Osteoblast (primary cell): ENCODE measurements at places on chromosomes 11 and 22. TPM values are rescaled to one million over a fixed set of nuclear protein-coding genes. Genes with fewer than 3 reads are reported as not detected.

Gene FXYD2
- not detected in 2 replicates for total RNA-seq

DNA sequence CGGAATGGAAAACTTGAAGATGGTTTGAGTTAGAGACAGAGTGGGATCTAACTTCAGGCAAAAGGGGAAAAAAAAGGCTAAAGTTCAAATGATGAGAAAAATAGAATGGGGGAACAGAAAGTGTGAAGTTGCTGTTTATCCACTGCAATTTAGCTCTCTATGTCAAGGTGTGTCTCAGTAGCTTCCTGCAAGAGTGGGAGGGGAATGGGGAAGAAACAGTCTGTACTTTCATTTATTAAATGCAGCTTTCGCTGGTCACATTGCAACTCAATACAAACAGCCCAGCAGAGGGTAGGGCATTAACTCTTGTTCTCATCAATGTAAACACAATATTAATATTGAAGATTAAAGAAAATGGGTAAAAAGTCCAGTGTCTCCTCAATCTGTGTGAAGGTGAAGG, 214.7 kb upstream of the SYN3 start:
- H3K4me1 ChIP-seq: no peaks in the 10 kb centered on the region
- H3K4me3 ChIP-seq: no peak overlapping the region

DNA sequence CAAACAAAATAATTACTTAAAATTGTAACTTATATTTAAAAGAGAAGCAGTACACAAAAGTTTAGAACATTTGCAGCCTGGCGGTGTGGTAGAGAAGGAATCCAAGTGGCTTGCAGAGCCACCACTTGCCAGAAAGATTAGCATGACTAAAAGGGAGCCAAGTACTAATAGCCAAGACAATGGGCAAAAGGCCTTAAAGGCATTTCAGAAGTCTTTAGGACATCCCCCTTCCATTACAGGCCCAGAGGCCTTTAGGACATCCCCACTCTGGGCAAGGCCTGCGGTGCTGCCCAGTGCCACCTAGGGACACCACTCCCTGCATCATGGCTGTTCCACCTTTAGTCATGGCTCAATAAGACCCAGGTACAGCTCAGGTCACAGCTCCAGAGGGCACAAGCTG, 32.4 kb downstream of the TMEM225 start:
- no peaks in the 10 kb centered on the region for H3K27me3 ChIP-seq
- no peak for DNase-seq
- no peak overlapping the region for H3K27ac ChIP-seq
- no peaks in the 10 kb centered on the region for H3K4me1 ChIP-seq
- no peaks in the 10 kb centered on the region for H3K36me3 ChIP-seq

GRCh38 chr11:126109941-126110731, 47.5 kb upstream of the CDON start:
- H3K4me3 ChIP-seq: peak overlapping the region; percentile 13
- H3K27me3 ChIP-seq: no peaks in the 10 kb centered on the region
- H3K4me1 ChIP-seq: peaks cover 40% of the 10 kb centered on the region
- peak; percentile 94 for DNase-seq

GRCh38 chr11:77557553-77557952, 32.2 kb upstream of the AQP11 start:
- DNase-seq: no peak
- no peak overlapping the region for H3K4me3 ChIP-seq
- H3K36me3 ChIP-seq: no peaks in the 10 kb centered on the region
- no peaks in the 10 kb centered on the region for H3K27me3 ChIP-seq
- no peak overlapping the region for H3K27ac ChIP-seq
- peaks cover 13% of the 10 kb centered on the region for H3K4me1 ChIP-seq

Gene MYRF
- total RNA-seq: 0.29 and 0.36 TPM in 2 replicates

- no peak overlapping the region for H3K27ac ChIP-seq
- no peaks in the 10 kb centered on the region for H3K4me1 ChIP-seq
- H3K4me3 ChIP-seq: no peak overlapping the region
These were observed 224.5 kb downstream of the KIRREL3 start for GRCh38 chr11:126776119-126776518.

DNA sequence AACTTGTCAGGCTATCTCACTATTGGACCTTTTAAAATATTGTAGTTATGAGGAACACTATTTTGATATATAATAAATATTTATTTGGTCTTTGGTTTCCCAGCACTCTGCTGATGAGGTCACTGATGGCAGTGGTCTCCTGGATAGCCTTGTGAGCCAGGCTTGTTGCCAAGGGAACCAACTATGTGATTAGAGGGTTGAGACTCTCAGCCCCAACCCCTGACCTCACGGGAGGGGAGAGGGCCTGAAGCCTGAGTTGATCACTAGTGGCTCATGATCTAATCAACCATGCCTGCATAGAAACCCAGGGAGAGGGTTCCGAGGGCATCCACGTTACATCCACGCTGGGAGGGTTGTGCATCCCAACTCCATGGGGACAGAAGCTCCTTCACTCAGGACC, 10.8 kb downstream of the PANX1 start:
- H3K4me1 ChIP-seq: peaks cover 22% of the 10 kb centered on the region
- DNase-seq: no peak
- no peak overlapping the region for H3K4me3 ChIP-seq
- no peaks in the 10 kb centered on the region for H3K36me3 ChIP-seq
- H3K27ac ChIP-seq: no peak overlapping the region

Gene A4GALT
- total RNA-seq: 19.9 and 24.2 TPM in 2 replicates

- no peak overlapping the region for H3K4me3 ChIP-seq
- no peak overlapping the region for H3K27ac ChIP-seq
- DNase-seq: no peak
These were observed 35.1 kb upstream of the CYP2R1 start for GRCh38 chr11:14927146-14927545.

GRCh38 chr11:4808476-4808875, 4.3 kb upstream of the OR52R1 start:
- H3K27me3 ChIP-seq: no peaks in the 10 kb centered on the region
- H3K27ac ChIP-seq: no peak overlapping the region
- no peak for DNase-seq
- no peak overlapping the region for H3K4me3 ChIP-seq
- no peaks in the 10 kb centered on the region for H3K36me3 ChIP-seq

Gene TSPAN4
- 168 and 186 TPM in 2 replicates for total RNA-seq

Gene OR52A1
- total RNA-seq: not detected in 2 replicates

DNA sequence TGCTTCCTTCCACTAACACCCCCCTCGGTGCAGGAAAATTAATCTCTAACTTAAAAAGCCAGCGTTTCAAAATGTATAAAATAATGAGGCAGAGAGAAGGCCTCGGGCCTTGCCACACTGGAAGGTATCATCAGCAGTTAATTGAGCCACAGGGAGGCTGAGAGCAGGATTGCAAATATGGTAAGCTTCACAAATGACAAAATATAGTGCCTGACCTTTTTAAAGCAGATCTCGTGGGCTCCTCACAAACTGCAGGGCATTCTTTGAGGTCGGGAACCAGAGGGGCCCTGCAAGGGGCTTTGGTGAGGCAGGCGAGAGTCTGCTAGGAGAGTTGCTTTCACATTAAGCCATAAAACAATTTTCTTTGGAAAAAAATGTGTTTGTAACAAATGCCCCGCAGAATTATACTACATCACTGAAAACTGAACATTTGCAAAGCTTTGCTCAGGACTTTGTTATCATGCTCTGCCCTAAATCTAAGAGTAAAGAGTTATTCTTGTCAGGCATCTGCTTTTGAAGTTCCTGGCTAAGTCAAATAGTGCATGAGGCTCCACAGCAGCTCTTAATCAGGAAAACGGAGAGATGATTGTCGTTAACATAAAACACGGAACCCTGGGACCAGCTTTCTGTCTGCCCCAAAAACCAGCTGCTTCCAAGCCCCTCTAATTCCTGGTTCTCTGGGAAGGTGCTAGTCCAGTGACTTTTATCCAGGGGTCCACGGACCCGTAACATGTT, 61.4 kb upstream of the SYT13 start:
- H3K4me1 ChIP-seq: no peaks in the 10 kb centered on the region
- H3K36me3 ChIP-seq: no peaks in the 10 kb centered on the region
- peaks cover 59% of the 10 kb centered on the region for H3K27me3 ChIP-seq
- no peak for DNase-seq
- H3K27ac ChIP-seq: no peak overlapping the region

Gene RBMXL2
- not detected in 2 replicates for total RNA-seq

Gene JAML
- total RNA-seq: not detected in 2 replicates

GRCh38 chr22:18992543-18993198, 56.6 kb upstream of the PRODH start:
- no peak for DNase-seq
- H3K27ac ChIP-seq: no peak overlapping the region
- no peak overlapping the region for H3K4me3 ChIP-seq
- H3K27me3 ChIP-seq: peaks cover 16% of the 10 kb centered on the region

Gene ZDHHC24
- 9.4 and 10.5 TPM in 2 replicates for total RNA-seq

DNA sequence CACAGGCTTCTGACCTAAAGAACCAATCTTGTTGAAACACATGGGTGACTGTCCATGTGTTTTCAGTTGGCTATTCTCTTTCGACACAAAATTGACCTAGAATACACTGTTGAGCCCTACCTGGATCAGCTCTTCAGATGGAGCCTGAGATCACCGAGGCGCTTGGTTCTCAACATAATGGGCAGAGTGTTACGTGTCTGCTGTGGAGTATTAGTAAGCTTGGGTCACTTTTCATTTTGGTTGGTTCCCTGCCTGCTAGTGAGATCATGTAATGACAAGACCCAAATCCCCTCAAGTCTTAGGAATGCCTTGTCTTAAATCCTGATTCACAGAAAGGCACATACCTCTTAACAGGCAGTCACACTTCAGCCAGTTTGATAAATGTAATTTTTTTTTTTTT, 8.7 kb downstream of the MED19 start:
- peak; percentile 52 for DNase-seq
- no peaks in the 10 kb centered on the region for H3K27me3 ChIP-seq
- peaks cover 58% of the 10 kb centered on the region for H3K36me3 ChIP-seq
- H3K4me3 ChIP-seq: no peak overlapping the region
- peaks cover 7% of the 10 kb centered on the region for H3K4me1 ChIP-seq

DNA sequence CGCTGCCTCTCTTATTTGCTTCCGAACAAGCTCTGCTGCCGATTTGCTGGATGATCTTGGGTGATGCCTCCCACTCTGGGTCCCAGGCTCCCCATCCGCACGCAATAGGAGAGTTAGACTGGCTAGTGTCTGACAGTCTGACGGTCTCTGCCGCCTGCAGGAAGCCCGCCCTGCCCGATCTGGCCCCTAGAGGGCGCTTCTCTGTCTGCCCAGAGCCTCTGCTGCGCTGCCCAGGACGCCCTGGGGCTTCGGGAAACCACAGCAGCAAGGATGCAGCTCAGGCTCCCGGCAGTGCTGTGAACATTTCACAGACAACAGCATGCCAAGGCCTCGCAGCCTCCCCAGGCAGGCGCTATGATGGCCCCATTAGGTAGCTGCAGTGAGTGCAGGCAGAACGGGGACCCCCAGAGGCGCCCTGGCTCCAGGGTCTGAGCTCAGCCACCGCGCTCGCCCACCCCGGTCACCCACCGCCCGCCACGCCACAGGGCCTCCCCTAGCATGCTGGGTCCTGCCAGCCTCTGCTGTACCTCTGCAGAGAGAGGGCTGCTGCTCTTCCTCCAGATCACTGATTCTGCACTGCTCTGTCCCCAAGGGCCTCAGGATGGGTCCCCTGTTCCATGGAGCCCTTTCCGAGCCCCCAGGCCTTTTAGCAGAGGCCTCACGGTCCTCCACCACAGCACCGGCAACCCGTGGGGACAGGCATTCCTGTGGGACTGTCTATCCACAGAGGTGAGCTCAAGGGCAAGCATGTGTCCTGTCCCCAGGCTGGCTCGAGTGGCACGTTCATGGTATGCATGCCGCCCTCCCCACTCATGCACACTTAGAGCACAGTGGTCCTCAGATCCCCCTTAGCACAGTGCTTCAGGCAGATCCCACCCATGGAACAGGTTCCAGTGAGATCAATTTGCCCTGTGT, 4.3 kb upstream of the BAIAP2L2 start:
- DNase-seq: peak; percentile 100
- H3K27me3 ChIP-seq: no peaks in the 10 kb centered on the region
- H3K4me3 ChIP-seq: no peak overlapping the region
- H3K4me1 ChIP-seq: no peaks in the 10 kb centered on the region
- H3K27ac ChIP-seq: no peak overlapping the region

GRCh38 chr11:11960687-11961086, 47.7 kb downstream of the DKK3 start:
- H3K27ac ChIP-seq: no peak overlapping the region
- DNase-seq: peak; percentile 15
- no peak overlapping the region for H3K4me3 ChIP-seq
- H3K27me3 ChIP-seq: no peaks in the 10 kb centered on the region
- H3K36me3 ChIP-seq: peaks cover 14% of the 10 kb centered on the region

GRCh38 chr11:118913411-118914125, 12.2 kb downstream of the BCL9L start:
- no peaks in the 10 kb centered on the region for H3K36me3 ChIP-seq
- DNase-seq: peak; percentile 38
- H3K27ac ChIP-seq: peak overlapping the region; percentile 99
- H3K4me3 ChIP-seq: no peak overlapping the region
- peaks cover 91% of the 10 kb centered on the region for H3K4me1 ChIP-seq
